CD8-positive, alpha-beta memory T cell (primary cell): ENCODE measurements at places on chromosomes 7 and 10. TPM values are rescaled to one million over a fixed set of nuclear protein-coding genes. Genes with fewer than 3 reads are reported as not detected.

SRPK2 gene
- 40.8 TPM for total RNA-seq

DNA sequence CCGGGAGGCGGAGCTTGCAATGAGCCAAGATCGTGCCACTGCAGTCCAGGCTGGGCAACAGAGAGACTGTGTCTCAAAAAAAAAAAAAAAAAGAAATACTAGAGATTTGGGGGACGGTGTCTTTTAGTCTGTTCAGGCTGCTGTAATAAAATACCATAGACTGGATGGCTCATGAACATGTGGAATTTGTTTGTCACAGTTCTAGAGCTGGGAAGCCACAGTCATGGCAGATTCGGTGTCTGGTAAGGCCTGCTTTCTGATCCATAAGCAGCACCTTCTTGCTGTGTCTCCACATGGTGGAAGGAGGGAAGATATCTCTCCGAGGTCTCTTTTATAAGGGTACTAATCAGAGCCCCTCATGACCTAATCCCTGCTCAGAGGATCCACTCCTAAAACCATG is 102.7 kb upstream of the MKLN1 start:
- DNase-seq: no peak

SSC4D gene
- 0.55 TPM for total RNA-seq

GRCh38 chr7:36896418-36896817 is 172.1 kb upstream of the AOAH start:
- DNase-seq: no peak

DNA sequence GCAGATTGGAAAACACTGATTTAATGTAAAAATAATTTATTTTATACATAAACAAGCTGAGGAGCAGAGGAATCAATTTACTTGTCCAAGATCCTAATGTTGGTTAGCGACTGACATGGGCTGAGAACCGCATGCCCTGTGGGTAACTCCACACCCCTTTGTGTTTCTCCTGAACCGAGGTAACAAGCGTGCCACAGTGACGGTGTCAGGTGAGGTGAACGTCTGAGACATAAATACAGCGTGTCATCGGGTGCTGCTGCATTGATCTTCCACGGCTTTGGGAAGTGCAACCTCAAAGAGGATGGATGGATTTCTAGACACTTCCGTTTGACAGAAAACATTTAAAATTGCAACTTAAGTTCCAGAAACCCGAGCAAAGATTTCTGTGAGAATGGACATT is 386.8 kb upstream of the ADARB2 start:
- DNase-seq: no peak

- no peak for DNase-seq
Observed at GRCh38 chr7:36266683-36267082, 113.6 kb downstream of the EEPD1 start.

GLI3 gene
- total RNA-seq: 0.44 TPM

WASL gene
- total RNA-seq: 7.3 TPM

DNA sequence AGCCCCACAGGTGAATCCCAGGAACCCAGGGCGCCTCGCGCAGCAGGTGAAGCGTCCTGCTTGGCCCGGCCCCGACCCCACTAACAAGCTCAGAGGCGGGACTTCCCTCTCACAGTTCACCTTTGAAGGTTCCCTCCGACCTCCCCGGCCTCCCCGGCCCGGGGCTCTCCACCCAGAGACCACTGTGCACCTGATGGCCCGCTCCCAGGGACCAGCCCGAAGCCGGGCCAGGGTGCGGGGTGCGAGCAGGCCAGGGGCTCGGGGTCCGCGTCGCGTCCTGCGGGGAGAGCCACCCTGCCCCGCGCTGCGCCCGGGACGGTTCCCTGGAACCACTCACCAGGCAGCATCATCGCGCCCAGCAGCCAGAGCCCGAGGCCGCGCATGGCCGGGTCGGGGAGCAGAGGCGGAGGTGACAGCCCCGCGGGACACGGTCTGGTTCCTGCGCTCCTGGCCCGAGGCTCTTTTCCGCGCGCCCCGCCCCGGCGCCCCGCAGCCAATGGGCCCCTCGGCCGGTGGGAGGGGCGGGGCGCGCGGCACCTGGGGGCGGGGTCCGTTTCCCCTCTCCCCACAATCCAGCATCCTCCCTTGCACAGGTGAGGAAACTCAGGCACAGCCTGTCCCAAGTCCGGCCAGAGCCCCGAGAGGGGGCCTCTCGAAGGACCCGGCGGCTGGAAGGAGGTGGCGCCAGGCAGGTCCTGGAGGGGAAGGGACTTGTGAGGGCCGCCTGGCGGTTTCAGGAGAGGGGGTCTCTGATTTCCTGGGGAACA is at the start of gene ADAM8:
Gene ADAM8, minus strand, starts transcription at position 434 of the 767 bp plus-strand sequence. Its CDS starts 51 bp downstream, at position 383.
- no peak for DNase-seq

GRCh38 chr10:116210588-116211346 is 62.2 kb downstream of the GFRA1 start:
- no peak for DNase-seq
